ENCODE measurements at places on chromosomes 6 and 20.

DNA sequence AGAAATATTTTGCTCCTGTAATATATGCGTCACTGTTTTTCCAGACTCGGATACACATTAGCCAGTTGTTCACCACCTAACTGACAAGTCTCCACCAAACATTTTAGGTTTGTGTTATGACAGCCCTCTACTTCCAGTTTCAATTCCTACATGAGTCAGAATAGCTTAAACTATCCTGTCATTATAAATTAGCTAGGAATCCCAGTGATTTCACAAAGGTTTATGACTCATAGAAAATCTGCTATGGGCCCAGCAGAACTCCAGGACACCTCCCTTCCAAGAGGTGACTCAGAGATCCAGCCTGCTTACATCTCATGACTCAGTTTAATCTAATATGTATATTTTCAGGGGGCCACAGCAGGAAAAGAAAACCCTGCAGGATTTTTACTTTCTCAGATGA lies 17.4 kb upstream of the PLCB4 start:
- no peak for DNase-seq

- no peak for DNase-seq
Observed at GRCh38 chr20:23598481-23598880, 7.2 kb downstream of the CST9 start.

DNA sequence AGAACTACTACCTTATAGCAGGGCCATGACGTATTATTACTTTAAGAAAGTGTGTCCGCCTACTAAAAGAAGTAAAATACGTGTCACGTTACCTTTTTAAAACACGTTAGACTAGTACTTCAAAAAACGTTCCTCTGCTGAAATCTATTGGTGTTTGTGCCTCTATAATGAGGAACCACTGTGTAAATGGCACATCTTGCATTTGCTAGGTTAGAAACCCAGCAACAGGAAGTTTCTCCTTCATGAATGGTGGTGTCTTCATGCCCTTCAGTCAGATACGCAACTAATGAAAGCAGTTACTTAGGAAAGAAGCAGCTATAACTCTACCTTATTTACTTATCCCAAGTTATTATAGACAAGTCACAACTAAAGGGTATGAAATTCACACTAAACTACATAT lies 343.5 kb downstream of the RNGTT start:
- DNase-seq, result no peak

DNA sequence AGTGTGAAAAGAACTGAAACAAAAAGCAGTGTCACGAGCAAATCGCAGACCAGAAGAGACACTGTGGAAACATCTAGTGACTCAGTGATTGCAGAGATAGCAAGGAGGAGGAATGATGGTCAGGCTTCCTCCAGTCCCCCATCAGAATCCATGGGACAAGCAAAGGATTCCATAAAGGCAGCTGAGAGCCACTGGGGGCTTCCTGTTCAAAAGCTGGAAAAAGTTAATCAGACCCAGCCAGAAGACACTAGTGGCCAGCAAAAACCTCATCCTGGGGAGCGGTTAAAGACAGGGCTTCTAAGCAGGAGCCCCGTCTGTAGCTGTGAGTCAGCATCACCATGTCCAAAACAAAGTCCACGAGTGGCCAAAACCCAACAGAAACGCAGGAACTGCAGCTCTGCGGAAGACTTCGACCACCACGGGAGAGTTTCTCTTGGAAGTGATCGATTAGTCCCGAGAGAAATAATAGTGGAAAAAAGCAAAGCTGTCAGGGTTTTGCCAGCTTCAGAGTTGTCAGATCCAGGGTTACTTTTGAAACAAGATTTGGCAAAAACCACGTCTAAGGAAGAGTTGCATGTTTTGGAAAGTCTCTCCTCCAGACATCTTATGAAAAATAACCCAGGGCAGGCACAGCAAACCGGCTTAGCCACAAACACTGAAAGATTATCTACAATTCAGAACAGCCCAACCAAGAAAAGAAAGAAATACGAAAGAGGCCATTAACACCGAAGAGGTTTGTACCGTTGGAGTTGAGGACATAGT lies 51.0 kb downstream of the JAG1 start:
- no peak for DNase-seq

GRCh38 chr6:128558924-128559323 lies 38.5 kb upstream of the PTPRK start:
- no peak for DNase-seq

- peak; percentile 70 for DNase-seq
Observed at GRCh38 chr6:106098383-106099234, 12.5 kb downstream of the PRDM1 start.

All from activated T-helper 9 cell treated with anti-CD3 and anti-CD28 coated beads, Interleukin-2, amount 50 U/mL, for 16 hours (primary cell).